HFF-Myc (cell line): ENCODE measurements at places on chromosomes 1 and 21.
A peak's percentile ranks its signal among the peaks of the same experiment; 100 is the strongest.

DNA sequence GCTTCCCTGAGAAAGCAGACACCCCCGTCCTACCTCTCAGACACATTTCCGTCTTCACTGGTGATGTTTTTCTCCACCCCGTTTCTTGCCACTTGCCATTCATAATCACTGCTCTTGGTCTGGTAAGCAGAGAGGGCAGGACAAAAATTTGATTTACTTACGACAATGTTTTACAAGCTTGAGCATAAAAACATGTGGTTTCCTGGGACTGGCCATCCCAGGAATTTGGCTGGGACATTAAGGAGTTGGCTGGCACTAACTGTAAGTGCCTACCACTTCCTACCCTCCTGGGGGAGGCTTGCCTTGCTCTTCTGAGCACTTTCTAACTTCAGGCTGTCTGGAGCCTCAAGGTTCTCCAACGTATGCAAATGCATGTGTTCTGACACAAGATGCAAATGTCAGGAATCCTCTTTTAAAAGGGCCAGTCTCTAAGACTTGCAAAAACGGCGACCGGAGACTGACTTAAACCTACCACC is 24.2 kb downstream of the ZBTB18 start:
- no peak for DNase-seq

DNA sequence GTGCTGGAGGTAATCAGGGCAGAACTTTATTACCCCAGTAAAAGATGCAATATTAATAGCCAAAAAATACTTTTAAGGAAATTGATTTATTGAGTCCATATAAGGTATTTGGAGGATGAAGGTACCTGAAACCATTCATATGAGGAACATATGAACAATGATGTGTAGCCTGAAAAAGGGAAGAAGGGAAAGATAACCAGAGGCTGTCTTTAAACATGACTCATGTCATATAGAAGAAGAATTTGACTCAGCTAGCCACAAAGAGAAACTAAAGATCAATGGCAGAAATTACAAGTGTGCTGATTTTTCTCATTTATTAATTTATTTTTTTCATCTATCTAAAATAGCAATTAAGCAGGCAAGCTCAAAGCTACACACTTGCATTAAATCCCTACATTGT is 136.2 kb upstream of the DUSP10 start:
- DNase-seq, result no peak

GRCh38 chr1:33367485-33368405 is 46.8 kb upstream of the A3GALT2 start:
- no peak for DNase-seq

DNA sequence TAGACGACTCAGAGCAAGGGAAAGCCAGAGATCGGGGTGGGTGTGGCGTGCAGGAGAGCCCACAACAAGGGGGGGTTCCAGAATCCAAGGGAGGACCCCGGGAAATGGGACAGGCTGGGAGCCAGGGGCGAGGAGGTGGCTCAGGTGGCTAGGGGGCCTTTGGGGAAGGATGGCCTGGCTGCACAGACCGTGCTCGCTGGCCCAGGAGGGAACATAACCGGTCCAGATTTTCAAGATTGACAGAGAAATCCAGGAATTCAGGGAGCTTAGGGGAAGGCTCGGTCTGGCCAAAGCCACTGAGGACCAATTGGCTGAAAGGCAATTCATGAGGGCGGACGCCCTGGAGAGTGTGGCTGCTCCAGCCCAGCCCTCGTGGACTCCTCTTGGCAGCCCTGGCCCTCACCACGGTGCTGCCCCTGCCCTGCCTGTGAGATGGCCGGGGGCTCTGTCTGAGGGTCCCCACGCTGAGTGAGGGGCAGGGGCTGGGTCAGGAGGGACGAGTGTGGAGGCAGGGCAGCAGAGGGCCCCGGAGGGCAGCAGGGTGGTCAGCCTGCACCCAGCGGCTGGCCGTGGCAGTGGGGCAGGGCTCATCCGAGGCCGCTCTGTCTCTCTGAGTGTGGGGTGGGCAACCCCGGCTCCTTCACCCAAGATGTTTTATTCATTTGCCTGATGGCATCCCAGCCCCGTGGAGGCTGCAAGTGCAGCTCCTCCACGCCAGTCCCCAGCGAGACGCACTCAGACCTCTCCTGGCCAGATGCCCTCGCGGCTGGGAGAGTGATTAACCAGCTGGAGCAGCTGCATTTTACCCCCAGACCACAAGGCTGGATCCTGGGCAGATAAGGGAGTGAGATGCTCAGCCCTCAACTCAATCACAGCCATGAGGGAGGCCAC is 5.6 kb upstream of the LRRC3 start:
- DNase-seq, result no peak

- DNase-seq, result no peak
Measured at GRCh38 chr21:34812504-34813265, 143.9 kb downstream of the CLIC6 start.

DNA sequence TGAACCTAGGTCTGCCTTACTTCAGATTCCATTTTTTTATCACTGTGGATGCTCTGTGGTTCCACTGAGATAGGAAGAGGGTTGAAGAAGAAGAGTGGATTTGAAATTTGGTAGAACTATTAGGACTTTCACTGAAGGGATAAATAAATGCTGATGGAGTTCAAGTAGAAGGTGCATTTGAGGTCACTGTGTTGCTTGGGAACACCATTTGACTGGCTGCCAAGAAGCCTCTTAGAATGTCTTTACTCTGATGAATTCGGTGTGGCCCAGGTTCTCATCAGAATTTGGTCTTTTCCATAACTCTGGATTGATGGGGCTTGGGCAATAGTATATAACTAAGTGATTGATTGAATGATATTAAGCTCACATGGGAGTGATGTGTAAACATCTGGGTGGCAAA is 11.9 kb downstream of the XPR1 start:
- no peak for DNase-seq

GRCh38 chr1:178518894-178519293 is 6.0 kb downstream of the TEX35 start:
- no peak for DNase-seq

- peak; percentile 76 for DNase-seq
Measured at GRCh38 chr1:21255284-21255942, 34.9 kb downstream of the ECE1 start.

- DNase-seq, result no peak
Measured at GRCh38 chr1:29540801-29541357, 304.6 kb downstream of the PTPRU start.
